Stimulated activated CD4-positive, alpha-beta T cell treated with anti-CD3 and anti-CD28 coated beads, Interleukin-1b, Interleukin-23, amount 100 ng/mL, for 24 hours (primary cell): ENCODE measurements at places on chromosomes 1 and 21.

- no peak for DNase-seq
Observed at GRCh38 chr1:186996816-186997215, 168.1 kb downstream of the PLA2G4A start.

GRCh38 chr1:13786541-13786940 lies 86.6 kb downstream of the PRDM2 start:
- DNase-seq: no peak

- no peak for DNase-seq
Observed at GRCh38 chr1:48793863-48794262, 17.2 kb upstream of the BEND5 start.

GRCh38 chr21:44846485-44847260 lies 26.8 kb downstream of the PTTG1IP start:
- peak; percentile 31 for DNase-seq

GRCh38 chr21:41752231-41752681 lies 14.6 kb downstream of the RIPK4 start:
- DNase-seq: no peak

- no peak for DNase-seq
Observed at GRCh38 chr21:42711667-42712066, 58.2 kb downstream of the PDE9A start.

- DNase-seq: no peak
Observed at GRCh38 chr1:24412408-24412807, 1.2 kb downstream of the STPG1 start.

DNA sequence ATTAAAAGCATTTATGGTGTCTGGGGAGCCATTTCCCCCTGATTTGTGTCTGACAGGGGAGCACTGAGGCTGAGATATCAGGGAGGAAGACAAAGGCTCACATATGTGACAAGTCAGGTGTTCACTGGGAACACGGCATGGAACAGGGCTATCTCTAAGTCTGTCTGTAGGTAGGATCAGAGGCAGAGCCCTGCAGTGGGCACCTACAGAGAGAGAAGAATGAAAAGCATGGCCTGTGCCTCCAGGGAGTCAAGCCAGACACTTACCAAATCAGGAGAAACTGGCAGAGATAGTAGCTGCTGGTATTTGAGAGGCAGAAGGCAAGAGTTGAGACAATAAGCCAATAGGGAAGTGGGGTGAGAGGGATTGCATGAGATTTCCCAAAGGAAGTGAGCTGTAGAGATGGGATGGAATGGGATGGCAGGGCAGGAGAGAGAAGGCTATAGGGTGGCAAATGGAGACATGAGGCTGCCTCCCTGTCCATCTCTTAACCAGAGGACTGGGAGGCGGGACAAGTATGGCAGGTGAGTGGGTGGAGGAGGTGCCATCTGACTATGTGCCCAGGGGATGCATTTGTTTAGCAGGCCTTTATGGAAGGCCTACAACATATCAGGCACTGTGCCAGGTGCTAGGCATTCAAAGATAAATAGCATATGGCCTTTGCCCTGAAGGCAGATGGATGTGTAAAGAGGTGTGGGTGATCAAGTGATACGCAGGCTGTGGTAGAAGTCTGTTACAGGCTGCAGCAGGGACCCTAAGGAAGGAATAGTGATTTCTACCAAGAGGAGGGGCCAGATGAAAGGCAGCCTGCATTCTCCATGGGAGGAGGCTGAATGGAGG lies 136.2 kb upstream of the IPO9 start:
- no peak for DNase-seq

DNA sequence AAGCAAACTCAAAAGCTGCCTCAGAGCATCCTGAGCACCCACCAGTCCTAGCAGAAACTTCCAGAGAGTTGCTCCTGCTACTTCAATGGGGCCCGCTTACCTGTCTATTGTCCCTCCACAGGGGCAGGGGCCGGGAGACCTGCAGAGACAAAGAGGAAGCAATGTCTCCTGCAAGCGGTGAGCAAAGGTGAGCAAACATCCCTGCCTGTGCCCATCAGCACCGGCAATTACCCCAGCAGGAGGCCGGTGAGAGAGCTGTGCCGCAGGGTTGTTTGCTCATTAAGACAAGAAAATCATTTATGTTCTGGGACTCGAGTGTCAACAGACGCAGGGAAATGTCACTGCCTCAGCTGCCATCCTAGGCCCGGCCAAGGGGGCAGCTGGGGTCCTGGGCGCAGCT lies 53.8 kb upstream of the TARDBP start:
- no peak for DNase-seq

- DNase-seq: no peak
Observed at GRCh38 chr1:165137551-165138316, 218.8 kb downstream of the LMX1A start.

GRCh38 chr1:152143150-152143887 lies 15.7 kb downstream of the RPTN start:
- no peak for DNase-seq

DNA sequence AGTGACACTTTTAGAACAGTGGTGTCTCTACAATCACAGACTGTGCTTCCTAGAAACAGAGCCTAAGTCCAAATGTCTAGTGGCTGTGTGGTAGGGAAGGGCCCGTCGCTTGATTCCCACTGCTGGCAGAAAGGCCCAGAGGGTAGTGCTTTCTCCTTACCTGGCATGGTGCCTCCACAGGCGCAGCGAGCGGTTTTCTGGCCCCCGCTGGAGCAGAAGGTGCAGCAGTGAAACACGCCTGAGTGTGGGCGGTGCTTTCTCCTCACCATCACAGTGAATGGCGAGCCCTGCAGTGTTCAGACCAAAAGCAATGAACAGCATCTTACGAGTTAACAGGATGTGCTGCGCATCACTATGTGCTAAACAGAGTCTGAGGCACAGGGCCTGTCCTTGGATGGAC lies 8.3 kb downstream of the TRIM45 start:
- no peak for DNase-seq

DNA sequence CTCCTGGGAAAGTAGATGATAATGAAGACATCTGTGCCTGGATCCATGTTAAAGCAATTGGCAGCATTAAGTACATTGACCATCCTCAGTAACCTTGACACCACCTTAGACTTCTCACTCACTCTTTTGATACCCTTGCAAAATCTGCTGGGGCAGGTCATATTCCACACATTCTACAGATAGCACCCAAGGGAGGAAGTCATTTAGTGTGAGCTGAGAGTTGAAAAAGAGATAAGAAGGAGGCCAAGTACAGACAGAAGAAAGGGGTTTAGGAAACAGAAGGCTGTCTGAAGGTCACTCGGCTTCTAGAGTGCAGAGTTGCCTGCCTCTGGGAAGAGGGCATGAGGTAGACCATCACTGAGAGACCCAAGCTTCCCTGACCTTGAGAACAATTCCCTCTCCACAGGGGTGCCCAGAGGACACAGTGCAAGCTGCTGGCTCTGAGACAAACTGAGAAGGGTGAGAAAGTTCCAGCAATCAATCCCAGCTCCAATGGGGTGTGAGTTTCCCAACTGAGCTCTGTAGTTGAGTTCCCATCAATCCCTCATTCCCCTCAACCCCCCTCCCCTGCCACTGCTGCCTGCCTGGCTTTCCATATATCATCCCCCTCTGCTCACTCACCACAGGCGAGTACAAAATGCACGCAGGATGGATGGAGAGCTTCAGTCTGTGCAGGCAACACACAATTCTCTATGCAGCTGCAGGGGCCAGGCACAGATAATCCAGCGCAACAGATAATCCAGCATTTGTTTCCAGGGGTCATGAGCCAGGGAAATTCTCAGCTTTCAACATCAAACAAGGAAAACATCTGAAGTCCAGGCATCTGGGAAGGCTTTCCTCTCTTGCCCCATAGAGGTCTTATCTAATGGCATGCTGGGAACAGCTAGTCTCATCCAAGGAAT lies 7.4 kb upstream of the MOB3C start:
- no peak for DNase-seq

DNA sequence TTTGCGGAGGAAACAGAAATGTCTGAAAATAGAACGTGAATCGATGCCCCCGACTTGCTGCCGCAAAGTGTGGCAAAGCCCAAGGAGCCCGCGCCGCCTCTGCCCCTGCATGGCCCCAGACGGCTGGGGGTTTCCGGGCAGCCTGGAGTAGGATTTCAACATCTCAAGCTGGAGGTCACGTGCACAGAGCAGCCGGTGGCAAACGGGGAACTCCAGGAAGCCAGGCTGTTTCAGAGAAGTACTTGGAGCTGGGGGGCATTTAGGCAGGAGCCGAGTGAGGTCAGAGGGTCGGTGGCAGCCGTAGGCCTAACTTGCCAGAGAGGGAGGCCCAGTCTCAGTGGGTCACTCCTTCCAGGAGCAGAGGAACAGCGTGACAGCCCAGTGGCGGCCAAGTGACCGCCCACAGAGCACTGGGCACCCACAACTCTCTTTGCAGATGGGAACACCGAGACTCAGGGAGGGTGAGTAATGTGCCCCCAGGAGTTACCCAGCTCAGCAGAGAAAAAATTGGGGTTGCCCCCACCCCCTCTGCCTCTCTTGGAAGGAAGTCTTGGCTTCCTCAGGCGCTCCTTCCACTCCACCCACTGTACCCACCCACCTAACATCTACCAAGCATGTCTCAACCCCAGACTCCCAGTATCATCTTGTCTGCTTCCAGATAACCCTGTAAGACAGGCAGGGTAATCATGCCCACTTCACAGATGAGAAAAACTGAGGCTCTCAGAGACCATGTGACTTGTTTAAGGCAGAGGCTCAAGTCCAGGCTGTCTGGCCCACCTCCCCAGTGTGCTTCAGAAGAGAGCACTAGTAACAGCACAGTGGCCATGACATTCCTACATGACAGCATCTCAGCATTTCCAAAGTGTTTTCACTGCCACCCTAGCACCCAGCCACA lies 179.4 kb downstream of the HIVEP3 start:
- DNase-seq: peak; percentile 86

DNA sequence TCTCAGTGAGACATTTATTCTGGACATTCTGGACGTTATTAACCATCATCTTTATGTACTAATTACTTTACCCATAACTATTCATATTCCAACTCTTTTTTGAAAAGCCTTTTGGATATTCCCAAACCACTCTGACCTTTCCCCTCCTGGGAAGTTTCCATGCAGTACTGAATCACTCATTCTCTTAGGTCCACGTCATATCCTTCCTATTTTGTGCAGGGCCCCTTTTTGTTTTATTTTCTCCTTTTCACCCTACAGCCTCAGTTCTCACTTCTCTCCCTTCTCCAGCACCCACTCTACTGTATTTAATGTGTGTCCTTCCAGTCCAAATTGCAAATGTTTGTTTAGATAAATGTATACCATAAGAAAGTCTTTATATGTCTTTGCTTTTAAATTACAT lies 16.4 kb upstream of the ATP1A1 start:
- no peak for DNase-seq

DNA sequence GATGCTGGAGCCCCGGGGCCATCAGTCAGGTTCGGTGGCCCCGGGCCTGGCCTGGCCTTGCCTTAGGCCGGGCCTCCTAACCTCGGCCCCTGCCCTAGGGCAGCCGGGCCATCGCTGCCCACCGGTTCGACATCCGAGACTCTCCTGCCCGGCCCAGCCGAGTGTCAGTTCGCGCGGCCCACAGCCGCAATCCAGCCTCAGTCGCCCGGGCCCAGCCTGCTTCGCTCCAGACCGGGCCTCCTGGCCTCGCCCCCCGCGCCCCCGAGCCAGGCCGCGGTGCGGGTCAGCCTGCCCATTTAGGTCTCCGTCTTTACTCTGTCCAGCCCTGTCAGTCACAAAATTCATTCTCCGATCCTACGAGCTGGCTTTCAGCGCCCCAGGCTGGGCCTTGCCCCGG lies 777 bp downstream of the LRRC41 start:
- no peak for DNase-seq

- no peak for DNase-seq
Observed at GRCh38 chr1:173208146-173208545, 1.0 kb upstream of the TNFSF4 start.

DNA sequence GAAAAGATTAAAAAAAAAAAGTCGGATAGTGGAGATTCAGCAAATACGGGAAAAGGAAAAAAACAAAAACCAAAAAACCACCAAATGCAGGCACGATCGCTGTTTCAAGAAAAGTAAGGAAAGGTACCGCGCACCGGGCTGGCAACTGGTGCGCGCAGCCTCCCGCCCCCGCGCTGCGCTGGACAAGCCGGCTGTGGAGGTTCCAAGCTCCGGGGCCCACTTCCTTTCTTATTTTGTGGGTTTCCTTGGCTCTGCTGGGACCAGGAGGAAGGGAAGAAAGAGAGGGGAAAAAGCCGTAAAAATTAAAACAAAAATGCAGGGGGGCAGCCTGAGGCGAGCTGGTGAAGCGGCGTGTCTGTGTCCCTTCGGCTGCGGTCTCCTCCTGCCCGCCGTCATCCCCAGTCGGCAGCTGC lies 233 bp downstream of the ADAMTS5 start:
- no peak for DNase-seq

DNA sequence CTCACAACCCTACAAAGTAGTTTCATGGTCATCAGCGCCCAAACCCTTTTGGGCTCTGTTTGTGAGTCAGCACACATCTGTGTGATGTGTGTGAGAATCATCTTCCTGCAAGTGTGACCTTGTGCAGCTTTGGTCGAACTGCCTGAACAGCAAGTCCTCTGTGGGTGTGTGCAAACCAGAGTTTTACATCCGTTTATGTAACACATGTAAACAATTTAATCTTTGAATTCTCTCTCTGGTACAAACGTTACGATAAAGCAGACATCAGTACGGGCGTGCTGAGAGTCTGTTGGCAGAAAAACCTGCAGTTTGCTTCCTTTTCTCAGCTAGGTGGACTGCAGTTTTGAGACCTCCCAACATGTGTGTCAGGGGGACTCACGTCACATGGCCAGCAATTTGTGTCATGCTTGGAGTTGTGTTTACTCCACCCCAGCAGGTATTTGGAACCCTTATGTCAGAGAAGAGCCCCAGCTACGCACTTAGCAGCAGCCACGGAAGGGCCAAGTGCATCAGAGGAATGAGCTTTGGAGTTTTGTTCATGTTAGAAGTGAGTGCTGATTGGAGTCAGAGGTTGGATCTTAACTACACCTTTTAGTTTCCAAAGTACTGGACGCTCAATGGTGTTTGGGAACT lies 230.8 kb downstream of the PAPPA2 start:
- no peak for DNase-seq

GRCh38 chr1:212256369-212256768 lies 28.8 kb upstream of the PPP2R5A start:
- no peak for DNase-seq

DNA sequence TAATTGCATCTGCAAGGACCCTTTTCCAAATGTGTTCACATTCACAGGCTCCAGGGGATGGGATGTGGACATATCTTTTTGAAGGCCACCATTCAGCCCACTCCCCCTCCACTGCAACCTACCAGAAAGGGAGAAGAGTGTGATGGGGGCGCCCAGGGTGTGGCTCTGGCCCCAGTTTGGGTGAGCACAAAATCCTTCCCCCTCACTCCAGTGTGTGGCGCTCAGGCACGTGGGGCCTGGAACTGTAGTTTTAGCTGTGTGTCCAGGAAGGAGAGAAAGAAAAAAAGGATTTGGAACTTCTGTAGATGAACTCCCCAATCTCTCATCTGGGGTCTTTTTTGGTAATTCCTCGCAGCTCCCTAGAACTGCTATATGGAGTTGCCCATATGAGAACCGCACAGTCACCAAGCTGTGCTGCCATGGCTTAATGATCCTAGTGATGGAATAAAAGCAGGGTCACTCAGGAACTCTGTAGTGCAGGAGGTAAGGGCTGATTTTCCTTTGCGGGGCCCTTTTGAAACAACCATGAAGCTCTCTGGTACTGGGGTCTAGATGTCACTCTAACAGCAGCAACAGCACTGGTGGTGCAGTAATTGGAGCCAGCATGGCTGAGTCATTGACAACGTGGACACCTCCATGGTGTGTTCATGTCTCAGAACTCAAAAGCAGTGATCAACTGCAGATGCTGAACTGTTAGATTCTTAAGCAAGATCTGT lies 17.0 kb downstream of the AGT start:
- no peak for DNase-seq
